ENCODE measurements at places on chromosomes 1 and 21.
A peak's percentile ranks its signal among the peaks of the same experiment; 100 is the strongest.

GRCh38 chr1:227934476-227935313, 13.0 kb downstream of the WNT9A start:
- DNase-seq: no peak

DNA sequence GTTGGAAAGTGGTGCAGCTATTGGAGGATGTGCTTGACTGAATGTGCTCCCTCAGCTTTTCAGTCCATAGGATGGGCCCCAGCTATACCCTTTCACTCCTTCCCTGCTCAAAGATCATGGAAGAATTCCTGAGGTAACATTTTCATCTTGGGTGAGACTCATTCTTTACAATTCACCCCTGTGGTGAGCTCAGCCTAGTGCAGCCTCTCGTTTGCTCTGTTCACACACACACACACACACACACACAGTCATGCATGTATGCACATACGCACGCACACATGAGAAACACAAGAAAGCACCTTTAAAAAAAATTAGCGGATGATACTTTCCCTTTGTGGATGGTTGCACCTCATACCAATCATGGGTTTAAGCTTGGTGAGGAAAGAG, 25.8 kb downstream of the CCN1 start:
- no peak for DNase-seq

GRCh38 chr21:21163904-21164303, 165.7 kb downstream of the NCAM2 start:
- peak; percentile 35 for DNase-seq

GRCh38 chr1:207109004-207109403, 5.0 kb downstream of the C4BPA start:
- peak; percentile 7 for DNase-seq

DNA sequence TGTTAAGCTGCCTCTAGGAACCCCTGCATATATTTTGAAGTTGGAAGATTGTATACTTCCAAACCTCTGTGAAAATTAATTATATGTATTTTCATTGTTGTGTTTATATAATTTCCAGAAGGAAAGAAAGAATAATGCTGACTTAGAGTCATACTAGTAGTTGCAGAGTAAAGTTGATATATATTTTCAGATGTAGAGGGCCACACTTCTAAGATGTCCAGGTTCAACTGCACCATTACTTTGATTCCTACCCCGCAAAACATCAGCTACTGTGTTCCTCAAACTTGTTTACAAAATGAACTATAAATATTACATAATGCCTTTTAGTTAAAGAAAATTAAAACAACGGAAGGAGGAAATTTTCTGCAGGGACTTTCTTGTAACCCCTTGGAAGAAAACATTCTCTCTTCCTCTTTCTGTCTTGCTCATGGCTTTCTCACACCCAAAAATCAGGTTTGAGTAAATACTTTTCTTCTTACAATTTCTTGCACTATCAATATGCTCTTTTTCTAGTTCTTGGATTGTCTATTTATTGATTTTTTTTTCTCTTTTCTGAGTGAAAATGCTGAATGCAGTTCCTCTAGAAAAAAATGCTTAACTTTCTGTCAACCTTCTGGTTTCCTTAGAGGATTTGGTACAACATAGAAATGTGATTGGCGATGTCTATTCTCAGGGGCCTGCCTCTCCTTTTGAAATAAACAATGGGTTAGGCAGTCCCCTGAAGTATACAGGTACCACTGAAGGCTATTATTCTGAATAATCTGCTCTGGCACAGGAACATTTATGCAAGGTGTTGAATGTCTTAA, 867.8 kb downstream of the TTLL7 start:
- no peak for DNase-seq

DNA sequence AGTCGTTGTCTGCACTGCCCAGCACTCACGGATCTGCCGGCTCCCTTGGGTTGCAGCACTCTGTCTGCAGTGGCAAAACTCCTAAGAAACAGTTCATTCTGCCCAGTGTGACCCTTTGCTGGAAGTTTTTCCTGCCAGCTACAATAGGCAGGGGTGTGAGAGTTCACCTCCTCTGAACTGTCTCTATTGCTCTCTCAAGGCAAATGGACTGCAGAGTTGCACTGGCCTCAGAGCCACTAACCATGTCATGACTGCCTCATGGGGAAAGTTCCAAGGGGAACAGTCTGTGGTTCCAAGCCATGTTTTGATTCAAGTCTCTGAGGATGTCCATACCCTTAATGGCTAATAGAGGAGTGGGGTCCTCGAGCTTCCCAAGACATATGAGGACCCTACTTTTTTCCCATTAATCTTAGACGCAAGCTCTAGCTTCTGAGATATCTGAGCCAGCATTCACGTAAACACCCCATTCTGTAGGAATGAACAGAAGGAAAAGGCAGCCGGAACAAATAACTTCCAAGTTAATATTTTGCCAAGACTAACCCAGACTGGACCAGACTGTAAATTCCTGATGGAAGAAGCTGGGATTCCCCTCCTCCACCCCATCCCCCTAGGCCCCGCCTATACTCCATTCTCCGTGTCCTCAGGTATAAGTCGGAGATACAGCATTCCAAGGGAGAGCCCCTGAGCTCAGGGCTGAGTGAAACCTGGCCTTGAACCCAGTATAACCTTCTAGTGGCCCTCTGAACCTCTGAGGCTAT, 93.8 kb upstream of the AKT3 start:
- no peak for DNase-seq

- no peak for DNase-seq
These were observed 96.1 kb upstream of the HIVEP3 start for GRCh38 chr1:42014823-42015222.

GRCh38 chr1:66243548-66244130, 290.3 kb upstream of the SGIP1 start:
- DNase-seq: no peak

- DNase-seq: peak; percentile 88
These were observed 37.7 kb upstream of the BCL10 start for GRCh38 chr1:85313888-85314696.

GRCh38 chr1:240399381-240399780, 212.6 kb downstream of the GREM2 start:
- peak; percentile 74 for DNase-seq

GRCh38 chr1:109312978-109313775, 6.4 kb upstream of the MYBPHL start:
- no peak for DNase-seq

- DNase-seq: no peak
These were observed 334.3 kb upstream of the ADAMTS5 start for GRCh38 chr21:27301220-27301619.

GRCh38 chr1:212915245-212916091, 34.9 kb upstream of the VASH2 start:
- no peak for DNase-seq

DNA sequence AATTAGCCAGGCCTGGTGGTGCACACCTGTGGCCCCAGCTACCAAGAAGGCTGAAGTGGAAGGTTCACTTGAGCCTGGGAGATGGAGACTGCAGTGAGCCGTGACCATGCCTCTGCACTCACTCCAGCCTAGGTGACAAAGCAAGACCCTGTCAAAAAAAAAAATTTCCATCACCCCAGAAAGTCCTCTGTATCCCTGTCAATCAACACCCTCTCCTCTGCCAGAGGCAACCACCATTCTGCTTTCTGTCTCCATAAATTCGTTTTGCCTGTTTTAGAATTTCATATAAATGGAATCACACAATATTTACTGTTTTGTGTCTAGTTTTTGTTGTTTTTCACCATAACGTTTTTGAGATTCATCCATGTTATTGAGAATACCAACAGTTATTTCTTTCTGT, 141.6 kb upstream of the SLC45A1 start:
- no peak for DNase-seq

DNA sequence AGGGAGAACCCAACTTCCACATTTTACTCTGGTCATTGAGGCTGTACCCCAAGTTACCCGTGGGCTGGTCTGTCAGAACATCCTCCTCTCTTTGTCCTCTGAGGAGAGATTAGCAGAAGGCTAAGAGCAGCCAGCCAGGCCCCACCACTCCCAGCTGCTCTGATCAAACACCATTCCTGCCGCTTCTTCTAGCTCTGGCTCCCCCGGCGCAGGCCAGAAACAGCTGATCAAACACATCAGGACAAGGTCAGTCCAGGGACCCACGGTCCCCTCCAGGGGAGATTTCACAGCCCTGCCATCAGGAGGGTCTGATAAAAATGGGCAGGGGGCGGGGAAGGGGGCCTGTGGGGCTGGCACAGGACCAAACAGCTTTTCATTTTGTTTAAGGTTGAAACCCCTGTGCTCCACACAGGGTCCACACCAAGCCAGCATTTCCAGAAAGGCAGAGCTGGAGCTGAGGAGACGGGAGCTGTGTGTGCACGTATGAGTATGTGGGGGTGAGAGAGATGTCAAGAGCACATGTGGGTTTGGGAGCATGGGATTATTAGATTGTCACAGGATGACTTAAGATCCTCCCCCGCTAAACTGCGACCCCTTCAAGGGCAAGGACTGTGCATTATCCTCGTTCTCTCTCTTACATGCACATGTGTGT, 29.9 kb upstream of the EPHA8 start:
- DNase-seq: no peak

- DNase-seq: no peak
These were observed 72.4 kb downstream of the KCNJ15 start for GRCh38 chr21:38329162-38329561.

- DNase-seq: peak; percentile 76
These were observed 16.2 kb upstream of the TSNAX start for GRCh38 chr1:231512147-231512698.

- no peak for DNase-seq
These were observed 149.7 kb downstream of the KAZN start for GRCh38 chr1:14748151-14748550.

DNA sequence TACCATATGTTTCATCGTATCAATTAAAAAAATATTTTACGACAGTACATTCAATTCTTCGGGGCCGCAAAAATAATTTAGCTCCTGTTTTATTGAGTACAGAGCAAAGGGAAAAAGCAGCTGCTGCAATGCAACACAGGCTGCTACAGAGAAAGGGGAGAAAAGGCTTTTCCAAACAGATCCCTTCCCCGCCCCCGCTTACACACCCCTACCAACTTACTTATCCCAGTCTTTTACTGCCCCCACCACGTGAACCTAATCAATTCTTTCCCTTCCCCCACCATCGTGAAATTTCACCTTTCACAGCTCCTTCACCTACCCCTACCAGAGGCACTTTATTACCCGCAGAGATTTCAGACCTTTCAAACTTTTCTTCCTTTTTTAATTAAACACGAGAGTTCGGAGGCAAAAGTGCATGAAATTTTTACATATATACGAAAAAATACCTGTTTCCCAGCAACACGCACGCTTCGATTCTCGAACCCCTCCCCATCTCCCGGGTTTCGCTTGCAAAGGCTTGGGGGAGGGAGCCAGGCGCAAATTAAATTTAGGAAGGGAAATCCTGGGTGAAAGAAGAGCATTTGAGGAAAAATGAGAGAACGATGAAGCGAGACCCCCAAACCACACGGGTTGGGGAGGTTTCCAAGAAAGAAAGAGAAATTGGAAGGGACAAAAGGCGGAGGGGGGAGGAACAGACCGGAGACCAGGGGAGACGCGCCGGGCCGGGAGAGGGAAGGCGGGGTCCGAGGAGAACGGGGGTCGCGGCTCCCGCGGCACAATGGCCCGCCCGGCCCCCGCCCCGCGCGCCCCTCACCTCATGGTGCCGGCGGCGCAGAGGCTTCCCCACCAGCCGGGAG, 823 bp downstream of the ENAH start:
- DNase-seq: no peak

GRCh38 chr1:48219803-48220202, 2.7 kb upstream of the SLC5A9 start:
- no peak for DNase-seq

GRCh38 chr1:32896451-32896850, 4.7 kb downstream of the TMEM54 start:
- no peak for DNase-seq

GRCh38 chr1:187451238-187451637, 622.5 kb downstream of the PLA2G4A start:
- DNase-seq: no peak

DNA sequence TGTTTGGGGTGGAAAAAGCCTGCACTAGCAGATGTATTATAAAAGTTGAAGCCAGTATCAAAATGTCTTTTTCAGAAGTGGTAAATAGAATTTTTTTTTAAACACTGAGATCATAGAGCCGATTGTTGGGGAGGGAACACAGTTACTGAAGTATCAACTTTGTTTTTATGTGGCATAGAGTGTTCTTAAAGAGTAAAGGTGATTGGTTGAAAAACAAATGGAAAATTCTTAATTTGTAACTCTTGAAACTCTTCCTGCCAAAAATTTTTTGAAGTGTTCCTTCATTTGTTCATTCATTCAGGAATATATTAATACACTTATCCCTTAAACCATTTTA, 83.3 kb downstream of the DISP1 start:
- no peak for DNase-seq

- peak; percentile 52 for DNase-seq
These were observed 579.9 kb downstream of the DPYD start for GRCh38 chr1:97340951-97341350.

DNA sequence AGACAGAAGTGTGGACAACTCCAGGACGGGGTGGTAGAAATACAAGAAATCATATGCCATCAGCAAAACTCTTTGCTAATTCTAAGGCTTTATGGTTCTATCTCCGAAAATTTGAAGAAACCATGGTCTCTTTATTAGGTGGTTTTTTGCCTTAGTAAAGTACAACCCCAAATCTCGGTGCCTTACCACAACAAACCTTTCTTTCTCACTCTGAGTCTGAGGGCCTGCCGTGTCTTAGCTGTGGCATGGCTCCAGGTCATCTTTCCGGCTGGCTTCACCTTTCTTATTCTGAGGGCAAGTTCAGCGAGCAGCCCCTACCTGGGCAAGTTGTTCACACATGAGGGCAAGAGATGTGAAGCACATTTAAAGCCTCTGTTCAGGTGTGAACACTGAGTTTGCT, 280.6 kb downstream of the TTLL7 start:
- no peak for DNase-seq

DNA sequence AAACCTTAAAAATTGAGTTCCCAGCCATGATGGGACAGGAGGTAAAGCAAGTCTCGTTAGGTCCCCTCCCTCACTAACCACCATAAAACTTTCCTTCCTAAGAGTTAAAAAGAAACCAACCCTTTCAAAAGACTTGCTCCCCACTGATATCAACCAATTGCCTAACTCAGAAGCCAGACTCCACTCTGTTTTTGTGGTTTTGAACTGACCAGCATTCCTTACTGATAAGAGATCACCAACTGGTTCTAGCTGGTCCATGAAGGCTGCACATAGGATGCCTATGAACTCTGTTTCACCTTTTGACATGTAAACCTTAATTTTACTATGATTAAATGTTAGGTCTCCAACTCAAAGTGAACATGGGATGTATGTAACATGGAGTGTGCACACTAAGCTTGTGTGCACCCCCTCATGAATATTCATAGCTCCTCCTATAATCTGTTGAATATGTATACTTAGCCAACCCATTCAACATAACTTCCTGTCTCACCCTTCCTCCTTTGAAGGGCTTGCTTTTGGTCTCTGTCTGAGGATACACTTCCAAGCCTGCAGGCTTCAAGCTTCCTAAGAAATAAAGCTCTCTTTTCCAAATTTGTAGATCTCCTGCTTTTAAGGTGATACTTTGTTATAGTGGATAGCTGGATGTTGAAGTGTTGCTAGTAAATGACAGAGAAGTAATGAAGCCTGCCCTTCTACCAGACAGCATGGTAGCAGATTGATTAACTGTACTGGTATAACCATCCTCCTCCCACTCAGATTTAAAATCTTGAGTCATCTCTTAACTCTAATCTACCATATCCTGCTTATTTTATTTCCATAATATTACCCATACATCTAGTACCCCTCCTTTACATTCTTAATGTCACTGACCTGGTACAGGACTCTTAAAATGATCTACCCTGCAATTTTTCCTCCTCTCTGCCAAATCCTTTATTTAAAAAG, 95.6 kb downstream of the ZNF644 start:
- DNase-seq: peak; percentile 17

- no peak for DNase-seq
These were observed 134.4 kb downstream of the SDCCAG8 start for GRCh38 chr1:243390162-243390791.
